ENCODE measurements at places on chromosomes 11 and 22.

DNA sequence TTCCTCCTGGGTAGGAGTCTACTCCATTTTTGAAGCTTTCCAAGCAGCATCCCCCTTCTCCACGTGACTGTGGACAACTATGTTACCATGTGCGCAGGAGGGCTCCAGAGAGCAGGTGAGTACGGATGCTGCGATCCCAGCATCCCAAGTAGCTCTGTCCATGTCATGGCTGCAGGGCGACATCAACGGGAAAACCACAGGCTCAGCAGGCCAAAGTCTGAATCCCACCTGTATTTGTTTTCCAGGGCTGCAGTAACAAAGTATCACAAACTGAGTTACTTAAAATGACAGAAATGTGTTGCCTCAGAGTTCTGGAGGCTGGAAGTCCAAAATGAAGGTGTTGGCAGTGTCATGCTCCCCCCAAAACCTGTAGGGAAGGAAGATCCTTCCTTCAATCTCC is 40.3 kb downstream of the MCHR1 start:
- DNase-seq: no peak

GRCh38 chr22:33073989-33074418 is 15.8 kb upstream of the SYN3 start:
- no peak for DNase-seq

DNA sequence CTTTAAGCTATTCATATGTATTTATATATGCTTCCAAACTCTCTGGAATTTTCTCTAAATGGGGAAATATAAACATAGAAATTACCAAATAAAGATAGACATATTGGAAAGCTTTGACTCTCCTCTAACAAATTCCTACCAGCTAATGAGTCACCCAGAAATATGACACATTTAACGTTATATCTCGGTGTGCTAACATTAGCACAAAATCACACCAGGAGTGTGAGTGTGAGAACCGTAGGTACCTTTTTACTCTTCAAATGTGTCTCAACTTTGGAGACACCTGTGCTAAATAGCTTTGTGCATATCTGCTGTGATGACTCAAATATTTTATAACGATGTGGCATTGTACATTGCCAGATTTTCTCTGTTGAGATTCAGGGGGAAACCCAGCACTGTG is 714.4 kb downstream of the METTL15 start:
- DNase-seq: no peak

DNA sequence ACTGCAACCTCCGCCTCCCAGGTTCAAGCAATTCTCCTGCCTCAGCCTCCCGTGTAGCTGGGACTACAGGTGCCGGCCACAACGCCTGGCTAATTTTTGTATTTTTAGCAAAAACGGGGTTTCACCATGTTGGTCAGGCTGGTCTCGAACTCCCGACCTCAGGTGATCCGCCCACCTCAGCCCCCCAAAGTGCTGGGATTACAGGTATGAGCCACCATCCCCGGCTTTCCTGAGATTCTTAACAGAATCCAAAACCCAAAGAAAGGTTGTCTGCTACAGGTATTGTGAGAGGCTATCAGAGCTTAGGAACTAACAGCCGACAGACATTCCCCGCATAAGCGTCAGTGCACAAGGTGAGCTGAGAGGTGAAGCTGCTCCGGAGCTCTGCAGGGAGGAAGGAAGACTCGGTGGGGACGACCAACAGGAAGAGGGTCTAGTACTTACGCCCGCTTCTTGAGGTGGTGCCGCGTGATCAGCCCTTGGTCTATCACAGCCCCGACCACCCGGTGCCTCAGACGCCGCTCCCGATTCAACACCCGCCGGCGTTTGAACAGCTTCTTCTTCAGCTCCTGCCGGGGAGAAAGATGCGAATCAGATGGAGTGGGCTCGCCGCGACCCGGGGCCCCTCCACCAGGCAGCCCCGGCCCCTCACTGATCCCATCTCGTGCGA is 470 bp downstream of the C11orf98 start:
- DNase-seq: peak; percentile 35

DNA sequence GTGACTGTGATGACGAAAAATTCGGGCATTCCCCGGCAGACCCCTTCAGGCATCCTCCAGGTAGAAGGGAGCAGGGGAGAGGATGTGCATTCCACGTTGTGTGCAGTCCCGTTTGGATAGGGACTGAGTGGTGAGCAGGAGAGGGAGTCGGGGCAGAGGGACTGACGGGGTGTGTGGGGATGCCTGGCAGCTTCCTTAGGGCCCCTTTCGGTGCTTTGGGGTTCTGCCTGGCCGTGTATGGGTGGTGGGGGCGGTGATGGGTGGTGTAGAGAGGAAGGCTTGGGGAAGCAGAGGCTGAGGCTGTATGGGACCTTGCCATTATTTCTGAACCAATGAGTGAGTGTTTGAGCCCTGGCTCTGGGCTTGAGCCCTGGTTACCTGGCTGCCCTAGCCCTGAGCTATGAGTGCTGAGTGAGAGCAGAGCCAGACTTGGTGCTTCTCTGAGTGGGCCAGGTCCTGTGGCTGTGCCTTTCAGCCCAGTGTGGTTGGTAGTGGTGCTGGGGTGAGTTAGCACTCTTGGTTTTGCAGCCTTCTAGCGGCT is 914 bp downstream of the INPPL1 start:
- DNase-seq: no peak

- DNase-seq: no peak
These were observed 206.4 kb downstream of the TBC1D22A start for GRCh38 chr22:46968848-46969247.

DNA sequence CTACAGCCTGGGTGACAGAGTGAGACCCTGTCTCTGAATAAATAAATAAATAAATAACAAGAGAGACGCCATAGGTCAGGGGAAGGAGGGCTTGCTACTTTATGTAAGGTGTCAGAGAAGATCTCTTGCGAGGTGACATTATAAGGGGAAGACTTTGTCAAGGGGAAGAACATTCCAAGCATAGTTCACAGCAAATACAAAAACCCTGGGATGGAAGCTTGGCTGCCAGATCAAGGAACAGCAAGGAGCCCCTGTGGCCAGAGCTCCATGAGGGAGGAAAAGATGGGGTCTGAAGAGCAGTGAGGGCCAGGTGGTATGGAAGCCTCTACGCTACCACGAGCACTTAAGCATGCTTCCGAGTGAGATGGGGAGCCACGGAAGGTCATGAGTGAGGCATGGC is 62.3 kb downstream of the AHNAK start:
- DNase-seq: no peak

DNA sequence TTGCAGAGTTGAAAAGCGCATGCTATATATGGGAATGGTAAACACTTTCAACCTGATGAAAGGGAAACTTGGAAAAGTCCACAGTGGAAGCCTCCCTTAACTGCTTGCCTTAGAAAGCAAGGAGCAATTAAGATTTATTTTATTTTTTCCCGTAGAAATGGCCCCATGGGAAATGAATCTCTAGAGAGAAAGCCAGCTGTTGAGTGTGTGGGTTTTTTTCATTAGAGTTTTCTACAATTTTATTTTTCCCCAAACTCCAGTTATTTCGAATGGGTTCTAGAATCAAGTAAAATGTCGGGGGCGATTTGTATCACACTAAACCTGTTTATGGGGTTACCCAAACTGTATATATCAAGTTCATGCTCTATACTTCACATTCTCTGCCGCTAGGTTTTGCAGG is at the start of gene OR5M3:
TSS of gene OR5M3 (minus strand) at position 101 of the 400 bp plus-strand sequence. CDS start 2,855 bp downstream, outside the sequence.
- DNase-seq: no peak

GRCh38 chr22:36756746-36757655 is 18.9 kb downstream of the IFT27 start:
- DNase-seq: no peak

GRCh38 chr22:50157709-50158375 is 12.7 kb upstream of the PANX2 start:
- no peak for DNase-seq

DNA sequence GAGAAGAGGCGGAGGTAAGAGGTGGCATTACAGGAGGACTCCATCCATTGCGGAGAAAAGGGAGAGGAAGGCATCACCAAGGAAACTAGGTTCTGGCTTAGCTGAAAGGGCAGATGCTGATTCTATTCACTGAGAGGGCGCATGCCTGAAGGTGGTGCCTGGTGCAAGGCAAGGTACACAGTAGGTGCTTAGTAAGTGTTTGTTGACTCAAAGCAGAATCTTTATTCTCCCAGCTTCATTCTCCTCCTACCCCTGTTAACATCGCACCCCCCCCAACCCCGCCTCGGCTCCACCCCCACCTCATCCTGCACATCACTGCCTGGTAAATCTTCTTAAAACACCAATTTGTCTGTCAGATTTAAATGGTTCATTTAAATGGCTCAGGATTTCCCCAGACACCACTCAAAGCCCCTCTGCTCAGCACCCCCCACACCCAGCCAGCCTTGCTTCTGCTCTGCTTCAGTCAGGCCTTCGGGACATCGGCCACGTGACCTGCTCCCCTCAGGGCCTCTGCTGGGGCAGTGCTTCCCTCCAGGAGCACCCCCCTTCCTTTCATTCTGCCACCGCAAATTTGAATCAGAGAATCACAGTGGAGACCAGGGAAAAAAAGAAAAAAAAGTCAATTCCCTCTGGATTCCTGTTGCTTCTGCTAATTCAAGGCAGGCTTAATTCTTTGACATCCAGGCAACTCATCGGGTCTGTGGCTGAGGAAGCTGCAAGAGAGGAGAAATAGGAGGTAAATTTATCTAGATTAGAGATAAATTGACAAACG is 17.8 kb upstream of the RCN1 start:
- DNase-seq: peak; percentile 77

- peak; percentile 93 for DNase-seq
These were observed 33.4 kb upstream of the GLYATL1 start for GRCh38 chr11:58905721-58906547.

DNA sequence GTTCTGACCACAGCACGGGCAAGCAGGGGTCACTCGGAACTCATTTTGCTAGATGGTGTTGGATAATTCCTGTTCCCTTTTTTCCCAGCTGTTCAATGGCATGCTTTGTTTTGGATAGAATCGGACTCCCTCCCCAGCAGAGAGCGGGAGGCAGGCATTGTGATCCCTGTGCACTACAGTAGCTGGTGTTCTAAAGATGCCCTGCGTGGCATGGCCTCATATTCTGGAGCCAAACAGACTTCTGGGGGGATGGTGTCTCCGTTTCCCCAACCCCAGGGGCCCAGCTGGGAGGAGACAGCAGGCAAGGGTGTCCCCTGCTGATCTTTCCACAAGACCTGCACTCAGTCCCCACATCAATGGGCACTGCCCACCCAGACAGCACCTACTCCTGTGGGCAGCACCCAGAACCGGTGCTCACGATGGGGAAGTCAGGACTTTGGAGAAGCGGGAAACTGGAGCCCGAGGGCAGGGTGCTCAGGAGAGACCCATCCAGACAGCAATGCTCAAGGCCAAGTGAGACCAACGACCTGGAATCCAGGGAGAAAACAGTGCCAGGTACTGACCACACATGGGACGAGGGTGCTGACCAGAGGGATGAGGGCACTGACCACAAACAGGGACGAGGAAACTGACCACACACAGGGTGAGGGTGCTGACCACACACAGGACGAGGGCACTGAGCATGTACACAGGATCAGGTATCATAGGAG is 934.9 kb downstream of the BRD1 start:
- DNase-seq: no peak

GRCh38 chr11:77074626-77075221 is 8.0 kb downstream of the CAPN5 start:
- DNase-seq: no peak

GRCh38 chr22:23245045-23245798 is 64.9 kb downstream of the BCR start:
- no peak for DNase-seq

DNA sequence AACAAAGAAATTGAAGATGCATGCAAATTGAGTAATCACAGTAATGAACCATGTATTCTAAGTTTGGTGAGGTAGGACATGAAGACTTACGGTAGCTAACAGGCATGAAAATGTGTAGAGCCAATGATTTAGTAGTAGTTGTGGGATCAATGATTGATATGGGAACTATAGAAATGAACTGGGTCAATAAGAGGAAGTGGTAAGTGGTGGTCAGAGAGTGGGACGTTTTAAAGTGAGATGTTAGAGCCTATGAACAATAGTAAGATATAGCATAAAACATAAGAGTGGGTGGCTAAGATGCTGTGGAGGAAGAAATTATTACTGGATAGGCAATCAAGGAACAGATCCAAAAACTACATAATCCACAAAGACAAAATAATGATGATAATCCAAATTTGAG is 45.0 kb downstream of the DLG2 start:
- DNase-seq: no peak

DNA sequence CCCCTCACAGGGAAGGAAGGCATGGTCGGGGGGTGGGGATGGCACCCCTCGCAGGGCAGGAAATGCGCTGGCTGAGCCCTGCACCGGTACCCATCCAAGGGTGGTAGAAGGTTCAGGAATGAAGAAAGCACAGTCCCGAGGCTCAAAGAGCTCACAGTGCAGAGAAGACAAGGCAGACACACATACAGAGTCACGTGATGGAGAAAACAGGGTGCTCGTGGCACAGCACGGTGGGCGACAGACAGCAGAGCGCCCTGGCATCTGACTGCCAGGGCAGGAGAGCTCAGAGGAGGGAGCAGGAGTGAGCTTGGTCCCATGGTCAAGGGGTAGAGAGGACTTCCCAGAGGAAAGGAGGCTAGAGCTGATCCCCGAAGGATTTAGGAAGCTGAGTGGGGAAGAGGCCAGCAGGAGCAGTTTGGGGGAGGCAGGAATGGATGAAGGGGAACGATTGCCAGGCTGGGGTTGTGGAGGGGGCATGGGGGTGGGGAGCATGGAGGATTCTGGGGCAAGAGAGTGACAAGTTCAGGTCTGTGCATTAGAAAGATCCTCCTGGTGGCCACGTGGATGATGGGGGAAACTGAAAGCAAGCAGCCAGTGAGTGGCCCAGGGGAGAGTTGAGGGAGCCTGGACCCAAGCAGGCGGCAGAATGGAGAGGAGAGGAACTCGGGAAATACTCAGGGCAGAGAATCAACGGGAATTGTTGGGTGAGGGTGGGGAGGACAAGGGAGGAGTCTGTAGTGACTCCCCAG is 43.9 kb downstream of the PDE2A start:
- DNase-seq: no peak

DNA sequence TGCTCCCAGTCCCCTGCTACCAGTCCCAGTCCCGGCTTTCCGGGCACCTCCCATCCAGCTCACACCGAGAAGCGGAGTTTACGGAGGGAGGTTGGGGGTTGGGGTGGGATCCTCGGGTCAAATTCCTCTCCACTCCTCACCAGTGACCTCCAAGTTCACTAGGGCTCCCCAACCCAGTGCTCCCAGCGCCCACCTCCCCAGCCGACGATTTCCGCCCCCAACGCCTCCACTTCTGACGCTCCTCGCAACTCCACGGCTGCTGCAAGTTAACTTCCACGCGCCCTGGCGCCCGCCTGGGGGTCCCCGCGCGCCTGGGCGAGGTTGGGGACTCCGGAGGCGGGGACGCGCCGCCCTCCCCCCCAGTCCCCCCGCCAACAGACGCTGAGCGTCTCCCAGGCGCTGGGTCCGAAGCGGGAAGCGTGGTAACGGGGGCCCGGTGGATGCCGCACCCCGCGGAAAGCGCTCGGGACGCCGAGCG is 526 bp downstream of the TPST2 start:
- no peak for DNase-seq

Measured in fibroblast of upper back skin (primary cell).